ENCODE measurements at places on chromosomes 7 and 10. TPM values are rescaled to one million over a fixed set of nuclear protein-coding genes. Genes with fewer than 3 reads are reported as not detected.

Gene ZNF804B
- not detected for total RNA-seq

Gene ZNF789
- 16.8 TPM for total RNA-seq

Gene TUBB8
- total RNA-seq = 0.89 TPM

Gene CCZ1
- total RNA-seq = 81.4 TPM

Gene CCL26
- total RNA-seq = not detected

Gene FFAR4
- total RNA-seq = not detected

Gene MAGI2
- total RNA-seq = 0.27 TPM

Measured in natural killer cell (primary cell).